ENCODE measurements at places on chromosomes 3 and 15. TPM values are rescaled to one million over a fixed set of nuclear protein-coding genes. Genes with fewer than 3 reads are reported as not detected.

GRCh38 chr3:8187996-8188395 is 313.6 kb upstream of the LMCD1 start:
- DNase-seq: no peak

DNA sequence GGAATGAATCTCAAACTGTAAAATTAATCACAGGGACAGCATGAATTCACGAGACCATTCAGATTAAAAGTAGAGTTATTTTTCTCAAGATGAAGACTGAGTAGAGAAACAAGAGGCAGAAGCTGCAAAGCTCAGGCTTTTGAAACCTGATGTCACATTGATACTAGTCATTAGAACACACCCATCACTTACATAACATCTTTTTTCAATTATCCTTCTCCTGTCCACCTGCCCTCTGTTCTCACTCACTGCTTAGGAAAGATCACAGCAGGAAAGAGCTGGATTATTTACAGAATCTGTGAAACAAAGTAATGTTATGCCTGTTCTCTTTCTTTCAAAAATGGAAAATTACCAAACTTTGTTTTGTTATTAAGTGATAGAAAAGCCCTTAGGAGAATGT is 72.0 kb upstream of the CDAN1 start:
- DNase-seq: no peak

Gene NR2C2
- 11.6 TPM for total RNA-seq

Gene IL17RD
- total RNA-seq: 0.40 TPM

Gene BBX
- 22.4 TPM for total RNA-seq
